ENCODE measurements at places on chromosomes 6 and 20.
A peak's percentile ranks its signal among the peaks of the same experiment; 100 is the strongest.

- peak; percentile 9 for DNase-seq
Measured at GRCh38 chr6:35294308-35294945, 3.2 kb upstream of the DEF6 start.

DNA sequence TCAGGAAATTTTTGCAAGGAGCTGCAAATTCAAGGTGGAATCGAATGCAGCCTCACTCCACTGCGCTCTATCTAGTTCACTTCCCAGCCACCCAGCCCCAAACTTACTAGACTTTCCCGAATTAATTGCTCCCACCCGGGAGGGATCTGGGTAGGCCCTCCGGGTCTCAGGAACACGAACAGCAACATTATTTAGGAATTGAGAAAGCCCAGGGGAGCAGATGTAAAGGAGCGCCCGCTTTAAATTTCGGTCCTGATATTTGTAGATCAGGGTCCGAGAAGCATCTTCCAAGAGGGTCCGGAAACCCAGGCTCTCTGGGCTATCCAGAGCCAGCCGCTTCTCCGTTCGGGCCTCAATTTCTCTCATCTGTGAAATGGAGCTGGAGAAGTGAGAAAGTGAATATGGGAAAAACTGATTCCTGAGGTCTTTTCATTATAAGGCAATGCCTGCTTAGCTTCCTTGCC lies 490 bp upstream of the ID1 start:
- DNase-seq = no peak

DNA sequence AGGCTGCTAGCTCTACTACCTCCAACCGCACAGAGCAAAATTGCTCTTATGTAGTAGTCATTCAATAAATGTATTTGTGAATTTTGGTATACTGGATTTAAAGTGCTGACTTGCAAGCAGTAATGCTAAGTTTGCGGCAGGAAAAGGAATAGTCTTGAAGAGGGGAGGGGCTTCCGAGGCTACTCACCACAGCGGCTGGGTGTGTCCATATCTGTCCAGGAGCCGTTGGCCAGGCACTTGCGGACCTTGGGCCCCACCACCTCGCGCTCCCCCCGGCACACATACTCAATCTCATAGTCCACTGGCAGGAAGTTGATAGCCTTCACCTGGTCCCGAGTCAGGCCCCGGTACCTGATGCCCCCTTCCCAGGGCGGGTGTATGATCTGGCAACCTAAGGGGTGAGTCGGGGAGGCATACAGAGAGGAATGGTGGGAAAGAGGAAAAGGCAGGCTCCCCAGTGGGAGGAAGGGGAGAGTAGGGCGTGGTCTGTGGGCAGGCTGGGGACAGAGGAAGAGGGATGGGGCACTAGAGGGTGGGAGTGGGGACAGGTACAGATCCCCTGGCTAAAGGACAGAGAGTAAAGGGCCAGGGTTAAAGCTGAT lies 1.7 kb downstream of the GABBR1 start:
- no peak for DNase-seq

DNA sequence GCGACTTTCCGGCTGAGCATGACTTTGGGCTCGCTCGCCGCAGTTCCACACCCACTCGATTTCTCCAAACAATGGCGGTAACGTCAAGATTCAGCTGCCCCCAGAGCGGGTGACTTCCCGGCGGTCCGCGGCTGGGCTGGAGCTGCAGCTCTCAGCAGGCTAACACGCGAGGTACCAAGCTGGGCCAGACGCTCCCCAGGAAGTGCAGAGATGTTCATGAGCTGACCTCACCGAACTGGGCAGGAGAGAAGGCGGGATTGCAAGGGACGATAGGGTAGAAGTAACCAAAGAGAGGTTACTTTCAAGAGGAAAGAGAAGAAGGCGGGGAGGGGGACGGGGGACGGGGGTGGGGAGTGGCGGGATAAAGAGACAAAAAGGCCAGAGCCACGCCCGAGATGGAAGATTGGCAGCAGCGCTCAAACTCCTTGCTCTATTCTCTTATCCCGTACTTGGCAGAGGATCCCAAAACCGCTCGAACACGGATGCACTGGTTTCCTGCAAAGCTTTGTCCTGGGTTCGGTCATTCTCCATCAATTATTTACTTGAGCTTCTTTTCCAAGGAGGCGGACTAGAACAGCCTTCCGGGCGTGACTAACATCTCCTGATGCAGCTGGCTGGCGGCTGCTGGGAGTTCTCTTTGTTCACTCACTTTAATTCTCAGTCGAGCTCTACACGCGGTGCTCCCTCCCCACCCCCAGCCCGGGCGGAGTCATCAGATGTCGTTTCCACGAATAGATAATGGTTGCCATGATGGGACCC lies at the start of gene MTCL3:
Gene MTCL3 (minus strand): TSS at position 626 of the 759 bp plus-strand sequence.
- peak; percentile 68 for DNase-seq

- no peak for DNase-seq
Measured at GRCh38 chr20:61994546-61994945, 71.1 kb downstream of the TAF4 start.

GRCh38 chr20:16621435-16622141 lies 48.3 kb upstream of the KIF16B start:
- DNase-seq = no peak

DNA sequence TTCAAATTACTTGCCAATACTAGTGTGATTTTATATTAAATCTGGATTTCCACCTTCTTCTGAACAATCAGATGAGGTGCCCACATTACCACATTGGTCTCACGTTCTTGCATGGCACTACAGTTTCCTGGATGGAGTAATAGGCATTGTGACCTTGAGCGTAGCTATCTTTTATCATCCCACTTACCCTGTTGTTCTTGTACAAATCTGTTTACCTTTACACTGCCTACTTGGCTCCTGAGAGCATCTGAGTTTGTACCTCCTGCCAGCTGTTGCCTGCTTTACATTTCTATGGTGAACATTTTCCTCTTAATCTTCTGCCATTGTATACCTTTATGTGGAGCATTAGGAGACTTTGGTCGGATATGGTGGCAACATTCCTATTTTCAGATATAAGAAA lies 90.7 kb downstream of the AKAP7 start:
- no peak for DNase-seq

DNA sequence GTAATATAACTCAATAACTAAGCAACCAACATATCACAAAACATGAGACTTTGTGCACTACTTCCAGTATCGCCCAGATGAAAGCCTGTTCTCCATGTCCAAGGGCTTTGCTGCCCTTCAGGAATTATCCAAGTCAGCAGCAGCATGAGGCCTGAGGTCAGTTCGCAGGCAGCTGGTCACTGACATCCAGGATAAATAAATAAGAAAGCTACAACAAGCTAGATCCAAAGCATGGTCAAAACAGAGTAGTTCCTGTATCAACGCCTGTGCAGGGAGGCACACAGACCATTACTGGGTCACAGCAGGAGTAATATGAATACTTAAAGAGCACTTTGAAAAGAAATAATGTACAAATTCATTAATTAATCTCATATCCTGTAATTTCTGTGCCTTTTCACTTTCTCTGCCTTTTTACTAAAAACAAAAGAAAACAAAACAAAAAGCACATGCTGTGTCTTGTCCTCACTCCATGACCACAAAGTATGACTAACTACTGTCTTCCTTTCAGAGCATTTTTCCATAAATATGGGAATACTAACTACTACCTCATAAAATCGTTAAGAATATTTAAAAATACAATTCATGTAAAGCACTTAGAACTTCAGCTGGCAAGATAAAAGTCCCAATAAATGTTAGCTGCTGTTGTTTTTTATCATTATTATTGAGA lies 374.9 kb upstream of the IRAK1BP1 start:
- DNase-seq = peak; percentile 81

- no peak for DNase-seq
Measured at GRCh38 chr20:2086980-2087377, 14.6 kb upstream of the STK35 start.

- DNase-seq = peak; percentile 80
Measured at GRCh38 chr20:53914091-53914780, 156.2 kb downstream of the BCAS1 start.

DNA sequence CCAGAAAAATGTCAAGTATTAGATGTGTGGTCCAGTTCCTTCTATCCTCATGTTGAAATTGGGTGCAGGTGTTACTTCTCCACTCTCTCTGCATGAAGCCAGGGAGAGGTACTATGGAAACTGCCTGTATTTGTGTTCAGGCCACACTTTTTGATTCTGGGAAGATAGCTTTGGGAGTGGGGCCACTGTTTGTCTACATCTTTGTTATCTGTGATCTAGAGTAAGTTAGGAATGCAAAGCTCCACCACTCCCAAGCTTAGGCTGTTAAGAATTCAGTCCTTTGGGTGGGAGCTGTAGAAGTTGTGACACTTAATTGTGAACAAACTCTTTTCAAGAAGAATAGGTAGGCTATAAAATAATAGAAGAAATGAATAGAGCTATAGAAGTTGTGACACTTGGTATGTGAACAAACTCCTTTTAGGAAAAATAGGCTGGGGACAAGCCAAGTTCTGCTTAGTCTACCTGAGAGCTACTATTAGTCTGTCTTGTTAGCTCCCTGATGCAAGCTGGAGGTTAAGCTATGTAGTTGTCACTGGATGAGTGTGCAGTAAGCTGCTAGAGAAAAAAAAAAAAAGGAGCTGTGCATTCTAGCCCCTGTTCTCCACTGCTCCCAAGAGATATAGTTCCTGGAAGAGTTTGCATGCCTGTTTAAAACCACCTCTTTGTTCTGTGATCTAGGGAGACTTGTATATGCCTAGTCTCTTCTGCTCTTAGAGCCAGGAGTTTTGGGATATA lies 7.1 kb upstream of the GFRAL start:
- no peak for DNase-seq

DNA sequence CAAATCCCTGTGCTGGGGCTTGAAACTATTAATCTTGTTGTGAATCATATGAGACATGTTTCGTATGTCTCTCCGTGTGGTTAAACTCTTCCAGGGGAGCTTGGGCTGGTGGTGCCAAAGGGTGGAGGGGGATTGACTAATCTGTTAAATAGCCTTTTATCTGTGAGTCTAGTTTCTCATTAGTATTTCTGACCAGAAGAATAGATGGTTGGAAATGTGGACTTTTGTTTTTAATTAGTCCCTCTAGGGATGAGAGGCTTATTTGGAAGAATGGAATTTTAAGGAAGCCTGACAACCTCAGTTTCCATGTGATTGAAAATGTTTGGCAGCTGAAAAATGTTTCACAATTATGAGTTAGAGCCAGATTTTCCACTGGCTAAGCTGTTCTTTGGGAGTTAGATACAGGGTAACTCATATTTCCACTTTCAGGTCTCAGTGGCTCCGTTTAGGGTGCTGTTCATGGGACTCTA lies 117.3 kb downstream of the BCKDHB start:
- DNase-seq = peak; percentile 50

- DNase-seq = no peak
Measured at GRCh38 chr6:147438758-147439528, 69.5 kb upstream of the SAMD5 start.

DNA sequence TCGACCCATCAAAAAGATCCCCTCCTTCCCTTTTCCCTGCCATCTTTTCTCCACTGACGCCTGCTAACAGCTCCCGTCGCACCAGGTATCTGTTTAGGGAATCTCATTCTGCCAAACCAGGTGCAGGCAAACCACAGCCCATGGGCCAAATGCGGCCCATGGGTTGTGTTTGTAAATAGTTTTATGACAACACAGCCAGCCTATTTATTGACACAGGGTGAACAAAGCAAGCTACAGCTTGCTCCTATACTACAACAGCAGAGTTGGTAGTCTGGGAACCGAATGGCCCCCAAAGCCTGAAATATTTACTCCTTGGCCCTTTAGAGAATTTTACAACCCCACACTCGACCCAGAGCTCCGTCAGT lies 16.4 kb downstream of the NFATC2 start:
- no peak for DNase-seq

- peak; percentile 98 for DNase-seq
Measured at GRCh38 chr6:148501178-148501590, 158.5 kb downstream of the SASH1 start.

- DNase-seq = no peak
Measured at GRCh38 chr6:1525364-1526038, 84.2 kb upstream of the FOXC1 start.

DNA sequence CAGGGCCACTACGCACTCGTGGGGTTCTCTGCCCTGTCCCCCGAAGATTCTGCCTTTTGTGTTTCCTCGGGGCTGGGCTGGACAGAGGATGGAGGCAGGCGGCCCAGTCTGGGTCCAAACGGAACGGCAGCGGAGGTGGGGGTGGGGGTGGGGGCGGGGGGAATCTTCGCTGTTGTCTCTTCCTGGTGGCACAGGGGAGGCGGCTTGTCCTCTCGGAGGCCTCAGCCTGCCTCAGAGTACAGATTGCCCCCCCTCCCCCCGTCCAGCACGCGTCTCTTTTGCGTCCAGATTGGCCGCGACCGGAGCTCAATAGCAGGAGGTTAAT lies 1.4 kb upstream of the INSM1 start:
- no peak for DNase-seq

DNA sequence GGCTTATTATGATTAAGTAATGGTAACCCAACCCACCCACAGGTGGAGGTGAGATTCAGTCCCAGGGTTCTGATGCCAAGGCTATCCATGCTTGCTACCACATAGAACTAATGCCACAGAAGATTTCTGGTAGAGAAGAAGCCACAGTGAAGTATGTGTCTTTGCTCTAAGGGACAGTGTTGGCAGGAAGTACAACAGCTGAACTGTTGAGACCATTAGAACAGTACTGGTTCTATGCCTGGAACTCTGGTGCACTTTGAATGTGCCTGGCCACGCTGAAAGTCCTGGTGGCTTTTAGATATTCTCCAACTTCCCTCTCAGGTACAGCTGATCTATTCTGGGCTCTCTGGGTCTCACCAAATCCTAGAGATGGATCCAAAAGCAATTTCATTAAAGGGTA lies 7.8 kb downstream of the STX7 start:
- DNase-seq = no peak

DNA sequence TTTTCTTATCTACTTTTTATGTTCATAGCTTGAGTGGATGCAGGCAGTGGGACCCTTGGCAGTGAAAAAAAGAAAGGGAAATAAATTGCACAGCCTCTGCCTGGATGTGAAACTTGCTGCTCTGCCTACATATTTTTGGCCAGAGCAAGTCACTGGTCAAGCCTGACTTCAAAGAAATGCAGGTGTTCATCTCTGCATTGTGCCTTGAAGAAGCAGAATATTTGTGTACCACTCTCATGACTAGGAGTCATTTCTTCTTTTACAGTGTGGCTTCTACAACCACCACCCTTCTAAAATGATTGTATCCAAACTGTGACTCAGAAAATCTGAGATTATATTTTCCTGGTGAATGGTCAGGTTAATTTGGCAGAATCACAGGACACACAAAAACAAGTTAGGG lies 2.5 kb upstream of the KATNA1 start:
- DNase-seq = no peak

- DNase-seq = peak; percentile 10
Measured at GRCh38 chr6:152846825-152847224, 96.2 kb downstream of the VIP start.

DNA sequence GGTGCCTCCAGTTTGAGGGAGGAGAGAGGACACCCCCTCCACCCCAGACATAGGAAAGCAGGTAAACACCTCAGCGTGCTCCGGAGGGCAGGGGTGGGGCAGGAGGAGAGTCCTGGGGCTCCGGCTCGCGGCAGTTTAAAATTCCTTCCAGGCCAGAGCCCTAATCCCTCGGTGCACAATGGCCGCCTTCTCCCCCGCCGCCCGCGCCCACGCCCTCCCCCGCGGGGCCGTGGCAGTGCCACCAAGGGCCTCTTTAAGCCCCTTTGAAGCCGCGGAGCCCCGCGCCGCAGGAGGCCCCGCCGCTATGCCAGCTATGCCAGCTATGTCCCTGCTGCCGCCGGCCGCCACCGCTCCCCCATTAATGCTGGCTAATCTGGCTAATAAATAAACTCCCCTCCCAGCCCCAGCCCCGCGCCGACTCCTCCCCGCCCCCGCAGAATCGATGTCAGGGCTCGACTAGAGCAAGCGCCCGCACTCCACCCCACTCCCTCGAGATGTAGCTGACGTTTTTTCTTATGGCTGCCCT lies 125.1 kb downstream of the MRPL14 start:
- DNase-seq = no peak

- DNase-seq = no peak
Measured at GRCh38 chr20:47178851-47179250, 177.6 kb downstream of the ZMYND8 start.
